ENCODE measurements at places on chromosomes 4 and X. TPM values are rescaled to one million over a fixed set of nuclear protein-coding genes. Genes with fewer than 3 reads are reported as not detected.

Gene NR3C2
- total RNA-seq, result 5.2 TPM

Gene CLCN5
- total RNA-seq, result 18.9 TPM

Gene SMIM10L2A
- 0.99 TPM for total RNA-seq

Gene NUDT9
- total RNA-seq, result 15.7 TPM

Gene UNC5C
- total RNA-seq, result 1.1 TPM

Gene TRIM61
- 1.2 TPM for total RNA-seq

Gene SSX1
- total RNA-seq, result not detected

Gene ZAR1
- total RNA-seq, result 0.20 TPM

Gene NEXMIF
- 1.7 TPM for total RNA-seq

Gene BEX3
- total RNA-seq, result 102 TPM

Gene MAGEC3
- total RNA-seq, result not detected

Gene SOX3
- total RNA-seq, result not detected

Gene TLR3
- total RNA-seq, result 2.8 TPM

Gene SLC10A4
- total RNA-seq, result 0.79 TPM

Gene AADAT
- 8.1 TPM for total RNA-seq

Gene CENPVL2
- not detected for total RNA-seq

Gene CYBB
- total RNA-seq, result 38.0 TPM

Gene UGT2B11
- not detected for total RNA-seq

Gene GASK1B
- 46.3 TPM for total RNA-seq

Gene PABPC5
- total RNA-seq, result 4.9 TPM

Gene CENPVL1
- total RNA-seq, result not detected

Gene PF4V1
- total RNA-seq, result not detected

Gene JCHAIN
- total RNA-seq, result 2.2 TPM

Gene PWWP3B
- total RNA-seq, result 5.7 TPM

Gene CXCR3
- total RNA-seq, result 0.30 TPM

Gene GLUD2
- total RNA-seq, result 3.3 TPM

Gene APLN
- 2.4 TPM for total RNA-seq

Gene CSAG3
- not detected for total RNA-seq

Gene BEX2
- total RNA-seq, result 7.8 TPM

Gene CXXC4
- total RNA-seq, result 0.59 TPM

Gene TBC1D25
- total RNA-seq, result 4.8 TPM

Data from skin of body (tissue), 3 donors.